Heart right ventricle (tissue), 16 donors: ENCODE measurements at places on chromosomes 4 and X. TPM values are rescaled to one million over a fixed set of nuclear protein-coding genes. Genes with fewer than 3 reads are reported as not detected.
A peak's percentile ranks its signal among the peaks of the same experiment; 100 is the strongest.

- DNase-seq = no peak
Observed at GRCh38 chrX:144214651-144215050, 330.8 kb downstream of the UBE2NL start.

DNA sequence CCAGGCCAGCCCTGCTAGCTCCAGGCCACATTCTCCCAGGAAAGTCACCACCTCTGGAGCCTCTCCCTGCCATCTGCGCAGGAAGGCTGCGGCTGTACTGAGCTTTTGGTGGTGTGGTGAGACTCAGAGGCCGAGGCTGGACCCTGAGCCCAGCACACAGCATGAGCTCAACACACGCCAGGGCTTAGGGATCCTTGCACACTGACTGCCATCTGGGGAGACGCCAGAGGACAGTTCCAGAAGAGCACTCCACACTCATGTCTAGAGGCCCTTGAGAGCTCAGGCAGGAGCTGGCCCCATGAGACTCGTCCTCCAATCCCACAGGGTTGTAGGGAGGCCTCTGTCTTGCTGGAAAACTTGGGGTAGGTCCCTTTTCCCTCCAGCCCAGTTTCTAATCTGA, 40.6 kb downstream of the ABLIM2 start:
- no peak for DNase-seq

DNA sequence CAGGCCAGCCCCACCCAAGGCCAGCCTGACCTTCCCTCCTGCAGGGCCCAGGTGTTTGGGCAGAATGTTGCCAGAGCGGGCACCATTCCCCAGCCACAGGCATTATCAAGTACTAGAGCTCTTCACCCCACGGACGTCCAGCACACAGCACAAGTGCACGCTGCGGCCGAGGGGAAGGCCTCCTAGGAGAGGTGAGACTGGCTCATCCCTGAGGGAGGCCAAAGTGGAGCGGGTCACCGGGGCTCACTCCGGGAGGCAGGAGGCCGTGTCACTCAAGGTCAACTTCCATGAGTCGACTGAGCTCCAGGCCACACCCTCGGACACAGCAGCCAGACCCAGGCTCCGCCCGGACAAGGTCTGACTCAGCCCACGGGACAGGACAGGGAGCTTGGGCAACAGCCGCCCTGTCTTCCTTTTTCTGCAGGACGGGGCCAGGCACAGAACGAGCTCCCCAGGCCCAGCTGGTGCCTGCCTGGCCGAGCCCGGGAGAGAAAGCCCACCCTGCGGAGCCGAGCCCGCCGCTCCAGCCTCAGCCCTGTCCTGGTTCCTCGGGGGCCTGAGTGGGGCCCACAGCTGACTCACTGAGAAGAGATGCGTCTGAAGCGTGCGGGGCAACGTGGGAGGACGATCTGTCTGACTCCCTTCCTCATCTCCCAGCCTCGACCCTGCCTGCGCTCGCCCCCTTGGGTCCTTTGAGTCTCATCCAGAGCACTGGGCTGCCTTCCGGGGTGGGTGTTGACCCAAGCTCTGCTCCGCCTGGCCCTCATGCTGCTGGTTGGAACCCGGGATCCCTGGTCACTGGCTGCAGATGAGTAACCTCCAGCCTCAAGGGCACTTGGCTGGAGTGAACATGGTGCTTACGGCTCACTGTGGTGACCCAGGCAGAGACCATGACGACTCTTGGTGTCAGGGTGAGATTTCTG, 1.6 kb downstream of the SLC49A3 start:
- peak; percentile 89 for DNase-seq

- no peak for DNase-seq
Observed at GRCh38 chrX:72715546-72715945, 1.4 kb upstream of the PHKA1 start.

ADGRL3 gene
- 10.0 TPM for total RNA-seq

STAP1 gene
- not detected for total RNA-seq
